GM12891 (cell line): ENCODE measurements at places on chromosomes 1 and 21.

GRCh38 chr1:90713741-90714509 lies 3.2 kb downstream of the BARHL2 start:
- no peak for DNase-seq

DNA sequence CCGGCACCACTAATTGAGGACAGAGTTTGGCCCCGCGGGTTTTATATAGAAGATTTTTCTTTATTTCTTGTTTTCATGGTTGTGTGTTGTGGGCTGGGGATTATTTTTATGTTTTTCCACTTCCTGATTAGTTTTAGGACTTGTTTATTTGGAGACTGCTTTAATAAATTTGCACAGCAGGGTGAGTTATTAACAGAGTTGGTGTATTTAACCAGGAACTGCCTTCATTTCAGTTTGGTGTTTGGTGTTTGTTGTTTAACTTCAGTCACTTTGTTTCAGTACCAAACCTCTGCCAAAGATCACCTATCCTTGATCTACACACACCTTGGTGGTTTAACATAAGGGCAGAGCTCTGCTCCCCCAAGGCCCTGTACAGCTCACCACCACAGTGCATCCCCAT lies 103.5 kb upstream of the LMO4 start:
- no peak for DNase-seq

GRCh38 chr1:201941420-201942128 lies 4.8 kb downstream of the LMOD1 start:
- no peak for DNase-seq

DNA sequence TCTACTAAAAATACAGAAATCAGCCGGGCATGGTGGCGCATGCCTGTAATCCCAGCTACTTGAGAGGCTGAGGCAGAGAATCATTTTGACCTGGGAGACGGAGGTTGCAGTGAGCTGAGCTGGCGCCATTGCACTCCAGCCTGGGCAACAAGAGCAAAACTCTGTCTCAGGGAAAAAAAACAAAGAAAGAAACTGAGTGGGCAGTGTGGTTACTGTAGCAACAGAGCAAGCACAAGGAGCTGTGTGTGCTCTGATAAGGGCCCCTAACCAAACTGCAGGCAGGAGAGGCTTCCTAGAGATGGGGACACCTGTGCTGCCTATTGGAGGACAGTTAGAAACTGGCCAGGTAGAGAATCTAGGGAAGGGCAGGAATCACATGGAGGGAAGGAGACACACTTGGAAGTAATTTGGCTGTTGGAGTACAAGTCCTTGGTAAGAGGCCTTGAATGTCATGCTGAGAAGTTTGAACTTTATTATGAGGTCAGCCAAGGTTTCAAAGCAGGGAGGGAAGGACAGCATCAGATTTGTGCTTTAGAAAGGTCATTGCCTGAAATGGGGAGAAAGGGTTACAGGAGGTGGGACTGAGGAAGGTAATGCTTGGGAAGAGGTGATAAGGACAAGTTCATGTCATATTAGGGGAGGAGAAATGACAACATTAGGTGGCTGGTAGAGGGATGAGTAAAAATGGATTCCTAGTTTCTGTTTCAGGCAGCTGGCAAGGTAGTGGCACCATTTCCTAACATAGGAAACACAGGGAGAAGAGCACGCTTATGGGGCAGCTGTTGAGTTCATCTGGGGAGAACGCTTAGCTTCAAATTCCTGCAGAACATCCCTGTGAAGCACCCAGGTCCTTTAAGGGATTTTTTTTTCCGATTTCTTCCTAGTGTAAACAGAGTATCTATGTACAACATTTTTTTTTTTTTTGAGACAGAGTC lies 69.2 kb upstream of the ARTN start:
- no peak for DNase-seq

DNA sequence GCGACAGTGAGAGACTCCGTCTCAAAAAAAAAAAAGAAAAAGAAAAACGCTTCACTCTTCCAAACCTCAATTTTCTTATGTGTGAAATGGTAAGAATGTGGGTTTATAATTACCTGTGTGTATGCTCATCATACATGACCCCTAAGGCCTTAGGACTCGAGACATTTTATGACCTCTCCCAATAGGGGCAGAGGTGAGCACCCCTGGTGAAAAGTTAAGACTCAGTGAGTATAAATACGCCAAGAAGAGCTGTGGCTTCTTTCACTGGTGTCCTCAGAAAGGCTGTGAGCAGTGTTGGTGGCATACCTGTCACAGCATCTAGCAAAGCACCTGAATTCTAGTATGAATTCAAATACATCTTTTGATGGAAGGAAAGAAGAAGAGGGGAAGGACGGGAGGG lies 7.8 kb upstream of the FCMR start:
- DNase-seq: no peak

DNA sequence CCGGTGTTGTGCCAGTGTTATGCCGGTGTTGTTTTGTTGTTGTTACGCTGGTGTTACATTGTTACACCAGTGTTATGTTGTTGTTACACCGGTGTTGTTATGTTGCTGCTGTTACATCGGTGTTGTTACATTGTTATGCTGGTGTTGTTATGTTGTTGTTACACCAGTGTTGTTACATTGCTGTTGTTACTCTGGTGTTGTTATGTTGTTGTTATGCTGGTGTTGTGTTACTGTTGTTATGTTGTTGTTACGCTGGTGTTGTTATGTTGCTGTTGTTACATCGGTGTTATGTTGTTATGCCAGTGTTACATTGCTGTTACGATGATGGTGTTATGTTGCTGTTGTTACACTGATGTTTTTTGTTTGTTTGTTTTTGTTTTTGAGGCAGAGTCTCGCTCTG lies 24.1 kb downstream of the H6PD start:
- DNase-seq: no peak

- no peak for DNase-seq
These were observed 29.1 kb downstream of the DNAJC11 start for GRCh38 chr1:6672558-6672957.

DNA sequence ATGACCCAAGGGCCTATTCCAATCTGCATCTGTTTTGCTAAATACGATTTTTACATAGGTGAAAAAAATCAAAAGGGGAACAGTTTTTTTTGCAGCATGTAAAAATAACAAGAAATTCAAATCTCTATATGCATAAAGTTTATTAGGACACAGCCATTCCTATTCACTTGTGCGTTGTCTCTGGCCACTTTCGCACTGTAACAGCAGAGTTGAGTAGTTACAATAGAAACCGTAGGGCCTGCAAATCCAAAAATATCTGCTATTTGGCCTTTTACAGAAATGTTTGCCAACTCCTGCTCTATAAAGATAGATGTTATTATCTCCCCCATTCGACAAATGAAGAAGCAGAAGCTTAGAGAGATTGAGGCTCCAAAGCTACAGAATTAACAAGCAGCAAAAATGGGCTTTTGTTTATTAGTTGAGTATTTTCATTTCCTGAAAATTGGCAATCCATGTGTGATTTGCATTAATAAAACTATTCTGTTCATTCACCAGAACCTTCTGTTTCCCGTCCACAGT lies 5.5 kb downstream of the DYNLT5 start:
- no peak for DNase-seq

DNA sequence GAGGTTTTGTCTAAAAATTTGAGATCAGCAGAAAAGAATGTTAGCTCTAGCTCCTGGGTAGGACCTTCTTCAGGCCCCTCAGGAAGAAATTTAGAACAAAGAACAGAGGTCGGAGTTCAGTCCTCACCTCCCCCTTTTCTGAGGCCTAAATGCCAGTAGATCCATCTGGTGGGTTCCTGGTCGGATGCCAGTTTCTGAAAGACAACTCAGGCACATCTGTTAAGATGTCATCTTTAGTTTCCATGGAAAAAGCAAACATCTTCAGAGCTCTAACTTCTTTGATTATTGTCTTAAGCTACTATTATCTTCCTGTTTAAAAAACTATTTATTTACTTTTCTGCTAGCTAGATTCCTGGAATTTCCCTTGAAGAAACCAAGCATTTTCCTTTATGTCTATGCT lies 37.1 kb upstream of the USP25 start:
- DNase-seq: no peak

DNA sequence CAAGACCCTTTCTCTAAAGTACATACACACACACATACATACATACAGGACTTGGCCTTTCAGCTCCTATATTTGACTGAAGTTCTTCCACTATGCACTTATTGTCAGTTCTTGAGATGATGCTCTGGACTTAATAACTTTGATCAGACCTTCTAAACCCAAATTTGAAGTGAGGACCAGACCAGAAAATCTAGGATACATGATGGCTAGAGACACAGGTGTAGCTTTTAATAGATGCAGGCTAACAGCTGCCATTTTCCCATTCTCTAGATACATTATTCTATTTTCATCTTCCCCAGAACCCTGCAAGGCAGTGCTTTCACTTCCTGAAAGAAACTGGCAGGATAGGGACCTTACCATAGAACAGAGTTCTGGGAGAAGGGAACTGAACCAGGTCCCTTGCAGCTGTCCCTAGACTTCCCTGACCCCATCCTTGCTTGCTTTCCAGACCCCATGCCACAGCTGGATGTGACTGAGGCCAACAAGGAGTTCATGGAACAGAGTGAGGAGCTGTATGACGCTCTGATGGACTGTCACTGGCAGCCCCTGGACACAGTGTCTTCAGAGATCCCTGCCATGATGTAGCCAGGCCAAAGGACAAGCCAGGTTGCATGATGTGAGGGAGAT lies 14.9 kb upstream of the RAB42 start:
- no peak for DNase-seq

DNA sequence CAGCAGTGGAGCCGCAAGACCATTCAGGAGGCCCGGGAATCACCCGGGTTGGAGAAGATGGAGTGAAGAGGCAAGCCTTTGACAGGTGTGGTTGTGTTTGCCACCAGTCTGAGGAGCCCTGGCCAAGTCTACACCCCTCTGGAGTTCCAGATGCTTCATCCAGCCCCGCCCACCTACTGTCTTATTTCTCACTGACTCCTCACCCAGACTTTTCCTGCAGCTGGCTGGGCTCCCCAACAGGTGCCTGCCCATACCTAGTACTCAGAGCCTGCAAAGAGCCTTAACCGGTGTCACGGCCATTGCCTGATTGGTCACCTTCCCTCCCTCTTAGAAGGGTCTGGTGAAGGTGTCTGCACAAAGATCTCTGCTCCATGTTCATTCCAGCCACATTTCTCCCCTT lies 16.0 kb downstream of the SLC9A1 start:
- no peak for DNase-seq

DNA sequence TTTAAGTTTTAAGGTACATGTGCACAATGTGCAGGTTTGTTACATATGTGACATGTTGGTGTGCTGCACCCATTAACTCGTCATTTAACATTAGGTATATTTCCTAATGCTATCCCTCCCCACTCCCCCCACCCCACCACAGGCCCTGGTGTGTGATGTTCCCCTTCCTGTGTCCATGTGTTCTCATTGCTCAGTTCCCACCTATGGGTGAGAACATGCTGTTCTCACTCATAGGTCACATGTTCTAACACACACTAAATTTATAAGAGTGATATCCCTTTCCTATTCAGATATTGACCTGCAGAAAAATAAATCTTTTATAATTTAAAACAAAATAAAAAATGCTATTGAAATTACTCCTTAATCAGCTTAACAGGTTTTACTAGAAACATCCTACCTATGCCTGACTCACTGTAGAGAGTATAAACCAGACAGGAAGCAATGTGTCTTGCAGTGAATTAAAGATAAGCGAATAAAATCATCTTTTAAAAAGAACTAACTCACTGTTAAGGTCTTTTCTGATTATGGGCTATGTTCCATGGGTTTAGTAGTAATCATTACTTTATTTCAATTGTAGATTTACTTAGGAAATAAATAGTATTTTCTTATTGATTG lies 82.0 kb upstream of the DPH5 start:
- DNase-seq: no peak

GRCh38 chr1:31361607-31362006 lies 11.3 kb downstream of the FABP3 start:
- DNase-seq: no peak
